Activated naive CD4-positive, alpha-beta T cell (primary cell): ENCODE measurements at places on chromosomes 3 and 15.

DNA sequence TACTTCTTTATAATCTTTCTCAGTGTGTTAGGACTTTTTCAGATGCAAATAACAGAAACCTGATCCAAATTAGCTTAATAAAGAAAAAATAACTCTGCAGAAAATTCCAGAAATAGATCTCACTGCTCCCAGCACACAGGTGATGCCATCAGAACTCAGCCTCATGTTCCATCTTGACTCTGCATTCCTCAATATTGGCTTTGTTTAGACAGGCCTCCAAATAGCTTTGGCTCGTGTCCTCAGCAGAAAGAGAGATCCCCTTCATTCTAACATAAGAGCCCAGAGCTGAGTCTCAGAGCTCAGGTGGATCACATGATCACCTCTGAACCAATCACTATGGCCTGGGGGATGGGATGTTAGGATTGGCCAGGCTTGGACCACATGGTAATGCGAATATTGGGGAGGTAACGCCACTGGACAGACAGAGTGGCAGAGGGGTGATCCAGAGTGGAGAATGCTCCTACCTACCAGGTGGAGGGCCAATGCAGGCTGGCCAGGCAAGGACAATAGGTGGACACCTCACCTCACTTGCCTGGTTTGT is 46.6 kb upstream of the TBC1D21 start:
- DNase-seq = no peak

DNA sequence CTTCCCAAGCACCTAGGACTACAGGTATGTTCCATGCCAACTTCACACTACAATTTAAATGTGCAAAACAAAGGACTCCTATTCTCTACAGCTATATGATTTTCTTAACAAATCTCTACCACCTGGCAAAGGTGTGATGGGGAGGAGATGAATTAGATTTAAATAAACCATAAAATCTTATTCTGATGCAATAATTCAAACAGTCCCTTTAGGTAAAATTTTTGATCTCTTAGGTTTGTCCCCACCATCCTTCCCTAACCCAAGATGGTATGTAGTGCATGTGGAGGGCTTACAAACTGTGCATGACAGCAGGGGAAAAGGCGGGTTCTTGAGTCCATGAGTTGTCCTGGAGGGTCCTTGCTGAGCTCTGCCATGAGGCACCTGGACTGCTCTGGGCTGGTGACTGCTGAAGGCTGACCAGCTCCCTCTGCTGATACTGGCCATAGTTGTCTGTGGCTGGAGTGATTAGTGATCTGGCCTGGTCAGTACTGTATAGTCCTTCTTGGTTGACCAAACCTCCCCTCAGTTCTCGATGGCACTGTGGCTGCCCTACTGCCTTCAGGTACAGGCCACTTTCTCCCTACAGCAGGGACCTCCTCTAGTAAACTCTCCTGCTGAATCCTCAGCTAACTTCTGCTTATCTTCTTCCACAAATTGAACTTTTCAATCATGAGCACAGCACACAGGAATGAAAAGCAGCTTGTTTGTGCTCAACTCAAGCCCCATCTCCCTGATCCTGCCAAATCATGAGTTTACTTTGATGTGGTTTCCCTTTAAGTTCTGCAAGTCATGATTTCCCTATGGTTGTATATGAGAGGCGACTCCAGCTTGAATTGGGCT is 30.1 kb downstream of the CFAP161 start:
- no peak for DNase-seq

GRCh38 chr3:140972833-140973232 is 31.2 kb downstream of the SLC25A36 start:
- no peak for DNase-seq

GRCh38 chr3:11197484-11197883 is 43.2 kb downstream of the HRH1 start:
- DNase-seq = no peak

- DNase-seq = no peak
These were observed 102.8 kb downstream of the LSAMP start for GRCh38 chr3:116342499-116342898.

DNA sequence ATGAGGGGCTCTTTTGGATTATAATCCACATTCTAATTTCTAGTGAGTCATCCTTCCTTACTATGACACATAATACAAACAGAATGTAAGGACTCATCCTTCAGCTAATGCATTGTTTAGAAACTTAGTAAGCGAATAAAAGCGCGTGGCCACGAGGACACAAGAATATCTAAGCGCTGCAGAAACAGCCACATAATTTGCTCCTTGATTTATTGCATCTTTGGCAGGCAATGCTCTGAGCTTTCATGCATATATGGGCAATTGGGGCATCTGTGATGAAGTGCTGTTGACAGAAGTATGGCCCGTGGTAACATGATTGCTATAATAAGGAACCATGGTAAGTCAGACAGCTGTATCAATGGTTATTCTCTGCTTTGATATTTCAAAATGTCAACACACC is 191.3 kb upstream of the ZNF385D start:
- DNase-seq = no peak

- no peak for DNase-seq
These were observed 99.3 kb upstream of the PRR20G start for GRCh38 chr3:127387119-127387518.

GRCh38 chr15:48501208-48501607 is 144.3 kb downstream of the FBN1 start:
- DNase-seq = no peak

- DNase-seq = peak; percentile 63
These were observed 270.8 kb downstream of the UACA start for GRCh38 chr15:70492240-70493177.

- no peak for DNase-seq
These were observed 47.8 kb upstream of the ADGRG7 start for GRCh38 chr3:100561459-100562158.

- no peak for DNase-seq
These were observed 9.9 kb upstream of the CCDC54 start for GRCh38 chr3:107367353-107367752.

GRCh38 chr3:14146381-14147065 is 21.7 kb downstream of the TMEM43 start:
- DNase-seq = no peak

DNA sequence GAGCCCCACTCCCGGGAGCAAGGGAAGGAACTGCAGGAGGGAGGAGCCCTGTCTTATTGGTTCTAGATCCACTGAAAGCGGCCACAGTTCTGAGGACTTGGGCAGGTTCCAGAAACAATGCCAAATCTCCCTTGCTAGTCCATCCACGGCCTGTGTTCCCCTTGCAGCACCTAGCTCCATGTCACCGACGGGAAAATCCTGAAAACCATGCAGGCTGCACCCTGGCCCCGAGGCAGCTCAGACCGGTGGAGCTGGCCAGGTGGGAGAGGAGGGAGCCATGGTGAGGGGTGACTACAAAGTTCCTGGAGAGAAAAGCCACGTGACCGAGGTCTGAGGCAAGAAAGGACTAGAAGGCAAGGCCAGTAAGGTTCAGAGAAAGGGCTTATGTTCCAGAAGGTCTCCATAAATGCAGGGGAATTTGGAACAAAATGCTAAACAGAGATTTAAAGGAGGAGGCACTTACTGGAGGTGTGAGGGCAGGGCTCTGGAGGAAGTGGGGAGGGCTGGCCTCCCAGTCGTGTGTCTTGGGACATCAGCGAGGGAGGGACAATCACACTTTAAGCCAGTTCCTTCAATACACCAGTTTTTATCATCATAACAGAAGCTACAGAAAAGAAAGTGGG is 5.4 kb downstream of the MGLL start:
- no peak for DNase-seq
